ENCODE measurements at places on chromosomes 5 and 9.

DNA sequence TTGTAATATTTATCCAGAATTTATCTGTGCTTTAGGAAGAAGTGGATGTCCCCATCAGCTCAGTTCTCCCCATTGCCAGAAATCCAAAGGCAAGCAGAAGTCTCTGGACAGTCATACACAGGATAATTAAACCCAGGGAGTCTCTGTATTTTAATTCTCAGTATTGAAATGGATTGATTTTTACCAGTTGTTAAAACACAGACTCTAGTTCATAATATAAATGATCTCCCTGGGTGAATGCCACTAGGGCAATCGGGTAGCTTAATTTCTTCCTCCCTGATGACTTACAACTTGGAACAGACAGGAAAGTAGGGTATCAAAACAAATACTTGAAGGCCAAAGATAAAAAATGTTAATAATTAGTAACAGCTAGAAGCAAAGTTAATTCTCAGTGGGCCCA lies 66.5 kb upstream of the DAP start:
- H3K27me3 ChIP-seq = peaks cover 21% of the 10 kb centered on the region
- no peak overlapping the region for H3K4me3 ChIP-seq
- no peaks in the 10 kb centered on the region for H3K4me1 ChIP-seq
- no peak overlapping the region for H3K27ac ChIP-seq

DNA sequence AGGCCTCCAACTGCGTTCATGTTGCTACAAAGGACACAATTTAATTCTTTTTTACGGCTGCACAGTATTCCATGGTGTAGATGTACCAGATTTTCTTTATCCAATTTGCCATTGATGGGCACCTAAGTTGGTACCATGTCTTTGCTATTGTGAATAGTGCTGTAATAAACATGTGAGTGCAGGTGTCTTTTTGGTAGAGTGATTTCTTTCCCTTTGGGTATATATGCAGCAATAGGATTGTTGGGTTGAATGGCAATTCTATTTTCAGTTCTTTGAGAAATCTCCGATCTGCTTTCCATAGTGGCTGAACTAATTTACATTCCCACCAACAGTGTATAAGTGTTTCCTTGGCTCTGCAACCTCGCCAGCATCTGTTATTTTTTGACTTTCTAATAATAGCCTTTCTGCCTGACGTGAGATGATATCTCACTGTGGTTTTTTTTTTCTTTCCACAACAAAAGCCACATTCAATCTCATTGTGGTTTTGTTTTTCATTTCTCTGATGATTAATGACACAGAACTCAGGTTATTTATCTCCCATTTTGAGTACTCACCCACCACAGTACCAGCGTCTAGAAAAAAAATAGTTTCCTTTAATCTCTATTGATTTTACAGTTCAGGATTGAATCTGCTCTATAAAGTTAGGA lies 21.9 kb downstream of the ARRDC3 start:
- no peaks in the 10 kb centered on the region for H3K27me3 ChIP-seq
- H3K36me3 ChIP-seq = no peaks in the 10 kb centered on the region
- H3K27ac ChIP-seq = no peak overlapping the region
- no peaks in the 10 kb centered on the region for H3K4me1 ChIP-seq
- H3K4me3 ChIP-seq = no peak overlapping the region
- DNase-seq = no peak

DNA sequence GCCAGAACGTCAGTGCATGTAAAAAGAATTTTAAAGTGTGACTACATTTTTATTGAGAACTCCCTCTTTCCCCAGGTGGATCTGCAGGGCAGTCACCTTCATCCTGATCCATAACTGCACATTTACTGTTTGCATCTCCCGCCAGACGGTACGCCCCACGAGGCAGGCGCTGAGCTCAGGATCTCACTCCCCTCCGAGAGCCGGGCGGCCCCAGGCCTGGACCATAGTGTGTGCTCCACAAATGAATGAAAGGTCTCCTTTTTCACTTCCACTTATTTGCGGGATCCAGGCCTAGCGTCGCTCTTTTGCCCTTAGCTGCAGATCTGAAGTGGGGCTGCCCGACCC lies 378 bp downstream of the DROSHA start:
- H3K27ac ChIP-seq = peak overlapping the region; percentile 47
- peaks cover 29% of the 10 kb centered on the region for H3K4me1 ChIP-seq
- no peaks in the 10 kb centered on the region for H3K27me3 ChIP-seq
- peaks cover 15% of the 10 kb centered on the region for H3K36me3 ChIP-seq
- DNase-seq = no peak
- H3K4me3 ChIP-seq = peak overlapping the region; percentile 78

GRCh38 chr5:51990241-51990640 lies 607.0 kb downstream of the ISL1 start:
- no peak overlapping the region for H3K27ac ChIP-seq
- no peaks in the 10 kb centered on the region for H3K27me3 ChIP-seq
- DNase-seq = no peak
- no peak overlapping the region for H3K4me3 ChIP-seq
- no peaks in the 10 kb centered on the region for H3K4me1 ChIP-seq

GRCh38 chr9:136343121-136343883 lies 16.0 kb downstream of the GPSM1 start:
- no peak overlapping the region for H3K4me3 ChIP-seq
- no peaks in the 10 kb centered on the region for H3K27me3 ChIP-seq
- no peaks in the 10 kb centered on the region for H3K36me3 ChIP-seq
- H3K27ac ChIP-seq = no peak overlapping the region
- H3K4me1 ChIP-seq = no peaks in the 10 kb centered on the region

DNA sequence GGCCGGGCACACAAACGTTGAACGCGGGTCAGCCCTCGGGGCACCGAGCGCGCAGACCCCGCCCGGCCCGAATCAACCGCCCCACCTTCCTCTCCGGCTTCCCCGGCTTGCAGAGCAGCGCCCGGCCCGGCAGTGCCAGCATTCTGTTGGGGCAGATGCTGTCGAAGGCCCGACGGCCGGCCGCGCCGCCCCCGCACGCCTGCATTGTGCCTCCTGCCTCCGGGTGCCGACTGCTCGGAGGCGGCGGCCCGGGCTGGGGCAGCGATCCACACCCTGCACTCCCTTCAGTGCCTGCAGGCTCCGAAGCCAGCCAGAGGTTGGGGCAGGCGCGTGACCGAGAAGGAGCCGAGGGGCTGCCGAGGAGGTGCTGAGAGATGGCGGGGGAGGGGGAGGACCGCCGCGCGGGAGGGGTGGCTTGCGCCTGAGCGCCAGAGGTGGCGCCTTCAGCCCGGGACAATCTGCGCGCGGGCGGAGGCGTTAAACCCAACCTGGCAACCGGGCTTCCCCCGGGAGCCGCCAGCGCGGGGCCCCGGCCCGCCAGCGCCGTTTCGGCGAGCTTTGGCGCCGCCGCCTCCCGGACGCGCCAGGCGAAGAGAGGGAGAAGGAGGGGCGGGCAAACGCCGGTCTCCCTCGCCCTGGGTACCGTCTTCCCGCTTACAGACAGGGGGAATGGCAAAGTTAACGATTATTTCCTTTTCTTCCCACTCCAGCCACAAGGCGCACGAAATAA lies at the start of gene MCIDAS:
Gene MCIDAS, minus strand, starts transcription at position 382 of the 730 bp plus-strand sequence. Its CDS starts 177 bp downstream, at position 205.
- DNase-seq = no peak
- peaks cover 49% of the 10 kb centered on the region for H3K4me1 ChIP-seq
- H3K4me3 ChIP-seq = peak within 1 kb of the TSS; percentile 28

GRCh38 chr5:155154973-155155372 lies 141.4 kb downstream of the KIF4B start:
- no peaks in the 10 kb centered on the region for H3K27me3 ChIP-seq
- H3K36me3 ChIP-seq = no peaks in the 10 kb centered on the region
- no peaks in the 10 kb centered on the region for H3K4me1 ChIP-seq
- no peak for DNase-seq
- no peak overlapping the region for H3K27ac ChIP-seq

GRCh38 chr9:68473790-68474189 lies 66.9 kb downstream of the TMEM252 start:
- H3K4me3 ChIP-seq = no peak overlapping the region
- no peak overlapping the region for H3K27ac ChIP-seq
- H3K36me3 ChIP-seq = no peaks in the 10 kb centered on the region
- DNase-seq = no peak
- no peaks in the 10 kb centered on the region for H3K27me3 ChIP-seq

DNA sequence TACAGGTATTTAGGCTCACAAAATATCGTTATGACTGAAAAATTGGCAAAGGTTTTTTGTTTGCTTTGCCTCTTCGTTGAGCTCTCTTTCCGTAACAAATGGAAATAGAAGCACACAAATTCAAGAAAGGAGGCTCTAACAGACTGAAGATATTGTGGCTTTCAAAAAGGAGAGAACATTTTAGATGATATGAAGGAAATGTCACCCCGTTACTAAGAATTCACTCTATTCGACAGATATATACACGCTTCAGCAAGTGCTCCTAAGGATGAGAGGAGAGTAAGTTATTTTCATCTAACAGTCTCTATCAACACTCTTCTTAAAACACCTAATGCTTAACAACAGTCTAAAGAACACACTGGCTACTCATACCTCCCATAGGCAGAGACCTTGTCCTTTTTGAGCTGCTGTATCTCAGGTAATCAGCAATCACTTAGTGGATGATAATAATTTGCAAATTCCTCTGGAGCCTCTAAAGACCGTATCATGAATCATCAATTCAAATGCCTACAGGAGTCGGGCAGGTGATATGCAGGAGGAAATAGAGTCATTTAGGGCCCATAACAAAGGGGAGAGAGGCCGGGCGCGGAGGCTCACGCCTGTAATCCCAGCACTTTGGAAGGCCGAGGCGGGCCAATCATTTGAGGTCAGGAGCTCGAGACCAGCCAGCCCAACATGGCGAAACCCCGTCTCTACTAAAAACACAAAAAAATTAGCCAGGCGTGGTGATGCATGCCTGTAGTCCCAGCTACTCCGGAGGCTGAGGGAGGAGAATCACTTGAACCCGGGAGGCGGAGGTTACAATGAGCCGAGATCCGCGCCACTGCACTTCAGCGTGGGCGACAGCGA lies 1.4 kb upstream of the HSDL2 start:
- no peak for DNase-seq
- peak overlapping the region; percentile 86 for H3K4me3 ChIP-seq
- no peaks in the 10 kb centered on the region for H3K27me3 ChIP-seq
- H3K27ac ChIP-seq = peak overlapping the region; percentile 82

DNA sequence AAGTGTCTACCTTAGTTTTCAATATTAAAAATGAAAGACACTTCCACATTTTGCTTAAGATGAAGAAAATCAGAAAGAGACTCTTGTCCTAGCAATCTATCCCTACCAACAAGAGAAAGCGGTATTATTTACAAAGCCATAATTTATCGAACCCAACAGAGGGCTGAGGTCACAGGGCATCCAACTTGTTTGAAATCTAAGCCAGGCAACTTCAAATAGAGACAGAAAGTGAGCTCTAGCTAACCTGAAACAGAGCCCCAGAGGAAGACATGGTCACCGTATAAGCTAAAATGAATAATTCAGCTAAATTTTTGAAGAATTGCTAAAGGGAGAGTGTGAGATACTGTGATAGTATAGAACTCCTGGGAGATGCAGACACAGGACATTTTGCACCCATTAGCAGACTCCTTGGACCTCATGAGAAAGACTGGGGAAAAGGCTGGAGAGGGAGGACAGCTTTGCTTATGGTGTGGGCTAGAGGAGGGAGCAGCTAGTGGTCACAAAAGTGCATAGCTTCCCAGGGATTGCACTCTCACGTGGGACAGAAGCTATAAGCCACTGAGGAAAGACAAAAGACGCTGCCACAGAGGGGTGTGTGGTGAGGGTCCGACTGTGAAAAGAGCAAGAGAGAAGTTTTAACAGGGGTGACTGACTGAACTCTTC lies 624.2 kb upstream of the GRIN3A start:
- no peaks in the 10 kb centered on the region for H3K27me3 ChIP-seq
- H3K27ac ChIP-seq = no peak overlapping the region
- DNase-seq = no peak
- no peaks in the 10 kb centered on the region for H3K36me3 ChIP-seq
- H3K4me3 ChIP-seq = no peak overlapping the region
- H3K4me1 ChIP-seq = no peaks in the 10 kb centered on the region

Measured in T-cell (primary cell).